NCI-H1417 (cell line): ENCODE measurements at places on chromosomes 2 and 18.

- DNase-seq = peak; percentile 14
These were observed 181.5 kb downstream of the KLHL29 start for GRCh38 chr2:23566241-23567142.

DNA sequence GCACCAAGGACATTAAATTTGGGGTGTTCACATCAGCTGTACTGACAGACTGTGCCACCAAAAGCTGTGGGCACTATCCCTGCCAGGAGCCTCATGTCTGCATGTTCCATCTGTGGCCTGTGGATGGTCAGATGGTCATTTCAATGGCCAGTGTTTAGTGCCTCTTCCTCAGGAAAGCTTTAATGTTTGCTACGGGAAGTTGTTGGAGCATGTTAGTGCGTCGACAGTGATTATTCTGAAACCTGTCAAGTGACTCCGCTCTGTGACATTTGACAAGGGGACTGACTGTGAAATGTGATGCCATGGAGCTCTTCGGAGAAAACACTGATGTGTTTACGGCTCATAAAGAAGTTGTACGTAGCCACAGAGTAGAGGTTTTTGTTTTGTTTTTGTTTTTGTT, 18.7 kb upstream of the RGPD4 start:
- peak; percentile 12 for DNase-seq

DNA sequence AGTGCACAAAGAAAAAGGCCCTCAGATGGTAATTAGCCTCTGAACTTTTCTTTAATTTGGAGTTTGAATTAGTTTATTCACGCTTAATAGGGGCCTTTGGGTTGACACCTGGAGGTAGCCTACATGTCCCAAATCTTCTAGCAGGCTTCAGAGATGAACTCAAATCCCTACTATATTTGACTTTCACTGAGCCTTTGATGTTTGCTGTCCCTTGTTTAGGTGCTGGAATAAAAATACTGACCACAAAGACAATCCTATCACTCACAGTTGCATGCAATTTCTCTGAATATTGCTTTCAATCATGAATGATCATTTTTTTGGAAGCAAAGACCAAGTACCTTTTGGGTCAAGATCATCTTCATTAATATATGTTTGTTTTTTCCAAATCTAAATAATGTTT, 564.0 kb upstream of the FANCL start:
- DNase-seq = no peak

DNA sequence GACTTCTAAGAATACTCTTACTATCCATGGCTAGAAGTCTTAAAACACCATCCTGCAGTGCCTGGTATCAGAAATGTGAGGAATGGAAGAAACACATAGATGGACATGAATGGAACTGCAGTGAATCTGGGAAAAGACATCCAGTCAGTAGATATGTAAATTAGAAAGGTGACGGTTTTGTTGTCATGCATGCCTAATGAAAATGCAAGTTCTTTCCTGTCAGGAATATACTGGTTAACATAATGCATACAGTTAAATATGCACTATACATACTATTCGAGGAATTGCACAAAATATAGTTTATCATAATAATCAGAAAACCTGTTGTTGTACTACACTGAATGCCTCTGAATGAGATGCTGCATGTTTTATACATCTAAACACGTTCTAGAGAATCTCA, 190.6 kb upstream of the ITGA4 start:
- no peak for DNase-seq

GRCh38 chr2:5365871-5366461, 326.2 kb upstream of the SOX11 start:
- DNase-seq = peak; percentile 96

GRCh38 chr18:77765468-77765867, 515.8 kb downstream of the GALR1 start:
- peak; percentile 88 for DNase-seq

DNA sequence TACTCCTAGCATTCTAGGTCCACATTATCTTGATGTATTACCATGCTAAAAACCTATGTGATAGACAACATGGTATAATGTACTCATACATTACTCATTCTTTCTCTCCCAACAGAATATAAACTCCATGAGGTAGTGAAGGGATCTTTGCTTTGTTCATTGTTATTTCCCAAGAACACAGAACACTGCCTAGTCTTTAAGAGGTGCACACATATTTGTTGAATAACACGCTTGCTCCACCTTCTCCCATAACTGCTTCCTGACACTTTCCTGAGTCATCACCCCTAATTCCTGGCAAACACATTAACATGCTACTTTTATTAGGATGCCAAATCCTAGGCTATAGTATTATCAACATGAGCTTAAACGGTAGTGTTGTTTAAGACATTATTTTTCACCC, 41.3 kb downstream of the REV1 start:
- DNase-seq = no peak
